ENCODE measurements at places on chromosomes 5 and 9.

- DNase-seq: no peak
Observed at GRCh38 chr5:11946317-11946716, 42.1 kb upstream of the CTNND2 start.

DNA sequence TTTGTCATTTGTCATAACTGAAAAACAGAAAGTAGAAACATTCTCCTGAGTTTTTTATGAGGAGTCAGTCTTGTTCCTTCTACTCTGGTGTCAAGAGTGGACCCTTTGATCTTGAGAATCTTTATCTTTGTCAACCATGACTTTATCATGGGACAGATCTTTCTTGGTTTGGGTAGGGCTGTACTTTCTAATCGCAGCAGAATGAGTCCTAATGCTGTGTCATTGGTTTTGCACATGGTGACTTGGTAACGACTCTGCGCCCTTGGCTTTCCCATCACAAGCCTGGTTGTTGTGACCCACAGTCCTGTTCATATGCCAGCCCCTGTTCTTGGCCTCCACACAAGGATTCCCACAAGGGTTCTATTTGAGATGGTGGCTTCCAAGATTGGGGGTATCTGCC is 45.6 kb downstream of the AOPEP start:
- no peak for DNase-seq

GRCh38 chr5:92633875-92634487 is 947.0 kb downstream of the NR2F1-AS1 start:
- DNase-seq: peak; percentile 20

DNA sequence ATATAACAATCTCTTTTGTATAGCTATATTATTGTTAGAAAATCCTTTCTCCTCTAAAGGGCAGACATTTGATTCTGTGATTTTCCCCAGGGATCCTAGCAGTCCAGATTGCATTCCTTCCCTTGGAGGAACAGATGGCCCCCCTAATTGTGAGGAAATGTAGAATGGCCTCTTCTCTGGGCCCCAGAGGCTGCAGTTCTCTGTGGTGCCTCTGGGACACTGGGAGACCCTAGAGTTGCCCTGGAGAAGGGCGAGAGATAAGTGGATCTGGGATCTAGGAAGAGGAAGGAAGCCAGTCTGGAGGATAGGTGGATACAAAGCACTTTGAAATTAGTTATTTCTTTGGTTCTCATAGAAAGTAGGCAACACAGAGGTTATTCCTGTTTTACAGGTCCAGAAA is 1.9 kb upstream of the HINT2 start:
- no peak for DNase-seq

GRCh38 chr5:170296036-170296934 is 1.3 kb downstream of the LCP2 start:
- no peak for DNase-seq

GRCh38 chr5:27140831-27141230 is 102.4 kb upstream of the CDH9 start:
- DNase-seq: no peak

DNA sequence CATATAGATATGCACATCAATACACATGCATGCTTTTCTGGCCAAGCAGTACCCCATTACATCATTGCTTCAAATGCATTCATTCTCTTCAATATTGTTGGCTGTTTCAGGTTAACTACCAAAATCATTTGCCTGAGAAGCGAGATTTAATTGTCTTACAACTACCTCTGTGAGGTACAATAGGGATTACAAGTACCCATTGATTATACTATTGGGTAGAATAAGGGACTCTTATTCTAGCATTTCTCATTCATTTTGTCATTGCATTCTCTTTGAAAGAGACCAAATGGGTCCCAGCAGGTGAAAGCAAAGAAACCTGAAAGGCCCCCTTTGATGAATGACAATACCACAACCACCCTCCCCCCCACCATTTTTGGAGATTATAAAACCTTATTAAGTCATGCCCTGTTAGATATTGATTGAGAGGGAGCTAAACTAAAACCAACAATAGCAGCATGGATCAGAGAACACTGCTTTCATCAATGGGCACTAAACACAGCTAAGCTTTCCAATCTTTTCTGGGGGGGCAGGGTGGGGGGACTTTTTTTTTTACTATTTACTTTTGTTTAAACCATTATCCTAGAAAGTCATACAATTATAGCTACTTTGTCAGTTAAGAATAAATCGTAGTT is 375.0 kb upstream of the CCNH start:
- no peak for DNase-seq

GRCh38 chr5:56207537-56207936 is 25.6 kb downstream of the ANKRD55 start:
- no peak for DNase-seq

DNA sequence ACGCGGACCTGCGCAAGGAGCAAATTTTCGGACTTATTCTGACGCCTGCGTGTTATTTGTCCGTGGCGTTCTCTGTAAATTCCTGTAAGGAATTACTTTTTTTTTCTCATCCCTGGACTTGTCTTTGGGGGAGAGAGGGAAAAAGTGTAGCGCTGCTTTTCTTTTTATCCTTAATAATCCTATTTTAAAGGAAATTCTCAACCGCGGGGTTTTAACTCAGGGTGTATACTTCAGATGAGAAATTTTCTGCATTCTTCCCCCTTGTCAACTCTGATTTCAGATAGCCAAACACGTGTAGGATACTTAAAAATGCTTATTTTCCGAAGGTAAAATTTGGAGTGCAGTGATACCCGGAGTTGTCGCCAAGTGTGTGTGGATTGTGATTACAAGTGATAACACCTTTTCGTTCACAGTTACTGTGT is 853 bp downstream of the DCP2 start:
- DNase-seq: no peak

DNA sequence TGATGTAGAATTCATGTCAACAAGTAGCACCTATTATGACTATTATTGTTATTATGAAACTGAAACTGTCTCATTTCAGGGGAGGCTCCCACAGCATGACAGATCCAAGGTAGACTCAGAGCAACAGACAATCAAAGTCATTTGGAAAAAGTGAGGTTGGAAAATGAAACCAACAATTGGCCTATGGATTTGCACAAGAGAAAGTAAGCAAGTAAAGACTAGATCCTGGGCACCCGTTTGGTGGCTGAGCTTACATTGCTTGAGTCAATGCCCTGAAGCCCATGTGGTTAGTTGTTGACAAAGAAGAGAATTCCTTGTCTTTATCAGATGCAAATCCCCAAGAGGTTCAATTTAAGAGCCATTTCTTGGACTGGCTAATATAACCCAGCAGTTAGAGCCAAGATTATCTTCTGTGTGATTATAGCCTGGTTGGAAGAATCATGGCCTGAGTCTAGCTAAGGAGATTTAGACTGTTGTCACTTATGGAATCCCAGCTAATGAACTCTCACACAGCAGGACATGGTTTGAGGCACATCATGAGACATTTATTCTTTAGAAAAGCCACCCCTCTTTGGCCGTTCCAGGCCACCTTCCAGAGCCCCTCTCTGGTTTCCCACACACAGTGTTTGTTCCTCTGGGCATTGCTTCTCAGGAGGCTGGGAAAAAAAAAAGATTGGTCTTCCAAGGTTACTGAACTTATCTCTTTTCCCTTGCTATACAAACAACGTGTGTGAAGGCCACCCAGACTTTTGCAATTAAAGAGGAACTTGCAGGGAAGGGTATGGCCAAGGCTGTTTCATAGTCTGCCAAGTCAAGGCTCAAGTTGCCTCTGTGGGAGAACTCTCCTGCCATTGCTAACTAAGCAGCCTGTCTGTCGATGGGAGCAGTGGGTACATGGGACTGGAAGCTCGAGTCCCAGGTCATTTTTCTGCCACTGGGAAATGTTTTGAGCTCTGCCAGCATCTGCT is 399.5 kb downstream of the ENC1 start:
- DNase-seq: no peak

DNA sequence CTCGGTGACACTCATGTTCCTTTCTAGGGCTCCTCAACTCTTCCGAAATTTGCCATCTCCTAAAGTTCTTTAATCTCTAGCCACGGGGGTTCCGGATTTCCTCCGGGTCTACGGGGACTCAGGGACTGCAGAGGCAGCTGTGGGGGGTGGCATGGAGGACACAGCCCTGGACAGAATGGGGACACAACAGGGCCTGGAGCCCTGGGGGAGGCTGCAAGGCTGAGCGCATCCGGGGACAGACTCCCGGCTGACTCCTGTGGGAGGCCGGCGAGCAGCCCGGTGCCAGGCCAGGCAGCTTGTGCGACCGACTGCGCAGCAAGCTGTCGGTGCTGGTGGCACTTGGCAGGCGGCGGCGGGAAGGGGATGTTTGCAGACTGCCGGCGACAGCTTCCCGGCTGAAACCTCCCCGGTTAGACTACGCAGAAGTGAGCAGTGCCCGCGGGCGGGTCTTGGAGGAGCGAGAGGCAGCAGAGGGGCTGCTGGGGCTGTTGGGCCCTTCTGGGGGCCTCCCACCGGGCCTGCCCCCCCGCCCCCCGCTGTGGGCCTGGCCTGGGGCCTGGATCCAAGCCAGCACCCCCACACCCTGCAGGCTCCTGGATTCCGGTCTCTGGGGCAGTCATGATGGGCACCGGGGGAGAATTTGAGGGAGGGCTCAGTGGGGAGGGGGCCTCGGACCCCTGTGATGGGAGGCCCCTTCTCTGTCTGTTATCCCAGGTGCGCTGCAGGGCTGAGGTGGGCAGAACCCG is 28.7 kb upstream of the UBAC1 start:
- peak; percentile 52 for DNase-seq

DNA sequence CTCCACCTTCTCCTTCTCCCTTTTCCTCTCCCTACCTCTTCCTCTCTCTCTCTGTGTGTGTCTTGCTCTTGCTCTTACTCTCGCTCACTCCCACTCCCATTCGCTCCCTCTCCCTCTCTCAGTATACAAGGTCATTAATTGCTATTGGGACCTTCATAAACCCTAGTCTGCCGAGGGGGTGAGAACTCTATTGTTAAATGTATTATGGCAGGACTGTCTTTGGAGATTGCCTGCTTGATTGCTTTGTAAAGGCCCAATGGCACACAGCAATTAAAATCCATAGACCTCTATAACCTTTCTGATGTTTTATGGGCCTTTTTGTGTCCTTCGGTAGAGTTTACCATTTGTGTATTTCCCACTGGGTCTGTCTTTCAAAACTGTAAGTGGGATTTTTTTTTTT is 465.9 kb downstream of the ANXA1 start:
- DNase-seq: no peak

DNA sequence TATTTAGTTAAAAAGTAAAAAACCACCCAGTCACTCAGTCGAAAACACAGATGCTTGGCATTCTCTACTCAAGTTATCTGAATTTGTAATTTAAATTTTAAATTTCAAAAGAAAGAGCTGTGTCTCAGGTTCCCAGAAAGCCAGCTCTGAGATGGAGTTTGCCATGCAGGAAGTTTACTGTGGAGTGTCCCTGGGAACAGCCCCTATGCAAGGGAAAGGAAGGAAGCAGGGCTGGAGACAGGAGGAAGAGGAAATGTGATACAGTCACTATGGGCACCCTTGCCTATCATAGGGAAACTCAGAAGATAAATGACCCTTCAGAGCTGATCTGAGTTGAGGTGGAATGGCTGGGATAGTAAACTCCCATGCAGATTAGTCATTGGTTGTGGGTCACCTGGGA is 408.8 kb upstream of the ACTBL2 start:
- no peak for DNase-seq

GRCh38 chr9:90974643-90975245 is 173.1 kb downstream of the SYK start:
- no peak for DNase-seq

DNA sequence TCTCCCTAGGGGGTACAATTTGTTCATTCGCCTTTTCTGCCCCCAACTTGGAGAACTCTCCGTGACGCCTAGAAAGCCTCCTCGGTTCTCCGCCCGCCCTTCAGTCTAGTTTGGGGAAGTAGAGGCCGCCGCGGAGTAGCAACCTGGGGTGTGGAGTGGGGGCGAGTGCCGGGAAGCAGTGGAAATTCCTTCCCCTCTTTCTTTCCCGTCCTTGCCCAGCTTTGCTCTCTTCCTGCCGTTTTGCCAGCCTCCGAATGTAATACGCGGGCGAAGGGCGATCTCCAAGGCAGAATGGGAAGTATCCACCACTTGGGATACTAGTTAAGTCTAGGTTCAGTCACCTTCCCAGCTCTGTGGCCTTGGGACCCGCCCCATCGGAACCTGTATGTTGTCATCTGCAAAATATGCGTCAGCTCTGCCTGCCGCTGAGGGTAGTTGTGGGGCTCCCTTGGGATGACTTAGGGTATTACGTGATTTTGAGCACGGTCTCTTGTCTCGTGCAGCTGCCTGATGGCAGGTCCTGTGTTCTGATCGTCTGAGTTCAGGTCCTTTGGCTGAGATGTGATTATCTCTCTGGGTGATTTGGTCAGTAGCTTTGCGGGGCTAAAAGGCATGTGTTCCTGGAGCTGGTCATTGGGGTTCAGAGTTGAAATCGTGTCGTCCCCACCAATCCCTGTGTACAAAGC is 724 bp downstream of the PAM start:
- peak; percentile 68 for DNase-seq

- DNase-seq: no peak
Observed at GRCh38 chr5:21823076-21823574, 1030.0 kb downstream of the CDH12 start.

- no peak for DNase-seq
Observed at GRCh38 chr5:122144236-122144635, 14.9 kb downstream of the ZNF474 start.

GRCh38 chr5:143771189-143771588 is 40.8 kb upstream of the HMHB1 start:
- no peak for DNase-seq

- no peak for DNase-seq
Observed at GRCh38 chr9:32200896-32201295, 183.5 kb upstream of the ACO1 start.

GRCh38 chr9:29637471-29638237 is 2064.4 kb upstream of the C9orf72 start:
- no peak for DNase-seq

- DNase-seq: no peak
Observed at GRCh38 chr5:72746736-72747135, 69.7 kb upstream of the TNPO1 start.

GRCh38 chr9:87333802-87334201 is 163.9 kb upstream of the DAPK1 start:
- no peak for DNase-seq

- DNase-seq: no peak
Observed at GRCh38 chr5:89117124-89117644, 234.2 kb upstream of the MEF2C start.

DNA sequence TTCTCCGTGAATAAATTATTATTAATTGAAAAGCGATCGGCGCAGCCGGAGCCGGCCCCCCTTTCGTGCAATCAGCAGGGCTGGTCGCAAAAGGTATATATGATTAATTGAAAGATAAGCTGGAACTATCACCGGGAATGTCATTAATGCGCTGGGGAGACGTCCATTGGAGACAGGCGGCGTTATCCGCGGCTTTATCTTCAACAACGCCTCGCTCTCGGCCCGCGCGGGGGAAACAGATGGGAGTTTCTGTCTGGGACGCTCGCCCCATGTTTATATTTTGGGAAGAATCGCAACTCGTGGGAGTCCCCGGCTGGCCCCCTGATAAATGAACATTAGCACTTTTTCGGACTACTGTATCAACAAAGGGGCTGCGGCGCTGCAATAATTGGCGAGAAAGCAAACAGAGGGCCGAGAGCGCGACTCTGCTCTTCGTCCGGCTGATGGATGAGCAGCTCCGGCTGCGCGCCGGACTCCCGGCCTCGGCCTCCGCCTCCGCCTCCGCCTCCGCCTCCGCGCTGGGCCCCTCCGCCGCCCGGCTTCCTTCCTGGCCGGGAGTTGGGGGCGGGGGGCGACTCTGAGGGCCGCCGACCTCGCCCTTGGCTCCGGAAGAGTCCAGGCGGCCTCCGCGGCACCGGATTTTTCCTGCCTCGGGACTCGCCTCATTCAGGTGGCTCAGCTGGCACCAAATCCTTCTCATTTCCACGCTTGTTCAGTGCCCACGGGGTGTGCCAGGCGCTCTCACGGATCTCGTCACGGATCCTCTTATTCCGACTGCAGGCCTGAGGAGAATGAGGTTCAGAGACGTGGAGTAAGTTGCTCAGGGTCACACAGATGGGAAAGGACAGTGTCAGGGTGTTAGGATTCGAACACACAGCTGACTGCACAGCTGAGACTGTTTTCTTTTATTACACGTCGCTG is 3.6 kb upstream of the NKX2-5 start:
- no peak for DNase-seq

Measured in SHP77 (cell line).